ENCODE measurements at places on chromosomes 12 and 14. TPM values are rescaled to one million over a fixed set of nuclear protein-coding genes. Genes with fewer than 3 reads are reported as not detected.

The ACSM4 gene
- not detected for total RNA-seq

The DBX2 gene
- 0.16 TPM for total RNA-seq

The CLEC4C gene
- not detected for total RNA-seq

The OTX2 gene
- total RNA-seq, result not detected

The CLEC7A gene
- total RNA-seq, result 8.7 TPM

The TAS2R19 gene
- total RNA-seq, result 6.1 TPM

The TAS2R50 gene
- total RNA-seq, result 4.6 TPM

The TMPRSS12 gene
- total RNA-seq, result not detected

The CELA1 gene
- total RNA-seq, result not detected

The LHX5 gene
- total RNA-seq, result not detected

The PMCH gene
- total RNA-seq, result not detected

The TMCC3 gene
- 6.8 TPM for total RNA-seq

All from sigmoid colon (tissue), 7 donors.